AG04450 (cell line): ENCODE measurements at places on chromosomes 4 and X.

GRCh38 chrX:29726811-29727210, 488.6 kb upstream of the MAGEB2 start:
- DNase-seq, result no peak

DNA sequence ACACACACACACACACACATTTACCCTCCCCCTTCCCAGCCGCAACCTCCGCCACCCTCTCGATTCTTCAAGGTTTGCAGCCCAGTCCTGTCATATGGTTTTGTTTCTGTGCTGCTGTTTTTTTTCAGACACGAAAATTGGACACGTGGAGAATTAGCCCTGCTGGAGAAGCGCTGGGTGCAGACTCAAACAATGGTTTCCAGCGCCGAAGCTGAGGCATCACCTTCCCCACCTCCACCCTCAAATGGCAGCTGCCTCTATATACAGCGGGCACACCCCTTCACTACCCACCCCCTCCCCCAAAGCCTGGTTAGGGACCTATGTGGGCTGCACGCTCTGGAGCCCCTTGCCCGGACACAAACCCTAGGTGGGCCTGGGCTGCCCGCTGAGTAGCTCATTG, 87.9 kb downstream of the BCOR start:
- DNase-seq, result no peak

- no peak for DNase-seq
These were observed 1.2 kb downstream of the MSN start for GRCh38 chrX:65668377-65669310.

DNA sequence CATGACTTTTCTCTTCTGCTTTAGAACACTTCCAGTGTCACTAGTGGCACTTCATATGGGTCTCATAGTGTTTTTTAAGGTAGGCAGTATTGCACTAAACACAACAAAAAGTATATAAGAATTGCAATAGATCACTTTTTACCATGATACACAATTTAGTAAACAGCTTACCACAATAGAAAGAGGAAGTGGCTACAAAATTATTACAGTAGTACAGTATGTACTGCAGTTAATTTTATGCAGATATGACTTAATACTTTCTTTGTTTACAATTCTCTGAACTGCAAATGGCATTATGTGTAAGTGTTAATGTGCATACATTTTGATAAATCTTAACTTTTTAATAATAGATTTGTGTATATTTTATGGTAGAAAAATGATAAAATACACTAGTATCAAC, 157.3 kb downstream of the RRAGB start:
- DNase-seq, result no peak

DNA sequence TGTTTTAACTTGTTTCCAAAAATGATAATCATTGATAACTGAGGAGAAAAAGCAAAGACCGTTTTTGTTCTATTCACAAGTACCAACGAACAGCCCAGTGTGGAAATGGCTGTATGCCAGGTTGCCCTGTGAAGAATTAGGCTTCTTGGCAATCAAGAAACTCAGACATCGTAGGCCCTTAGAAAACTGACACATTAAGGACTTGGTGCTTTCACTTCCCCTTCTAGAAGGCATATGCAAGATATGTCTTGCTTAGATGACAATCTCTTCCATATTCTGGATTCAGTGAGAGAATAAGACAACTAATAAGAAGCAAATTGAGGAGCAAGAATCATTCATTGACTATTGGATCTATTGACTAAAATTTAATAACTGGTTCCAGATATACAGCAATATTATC, 56.6 kb downstream of the ANAPC10 start:
- DNase-seq, result no peak

- DNase-seq, result no peak
These were observed 9.6 kb downstream of the LRPAP1 start for GRCh38 chr4:3522651-3523050.

DNA sequence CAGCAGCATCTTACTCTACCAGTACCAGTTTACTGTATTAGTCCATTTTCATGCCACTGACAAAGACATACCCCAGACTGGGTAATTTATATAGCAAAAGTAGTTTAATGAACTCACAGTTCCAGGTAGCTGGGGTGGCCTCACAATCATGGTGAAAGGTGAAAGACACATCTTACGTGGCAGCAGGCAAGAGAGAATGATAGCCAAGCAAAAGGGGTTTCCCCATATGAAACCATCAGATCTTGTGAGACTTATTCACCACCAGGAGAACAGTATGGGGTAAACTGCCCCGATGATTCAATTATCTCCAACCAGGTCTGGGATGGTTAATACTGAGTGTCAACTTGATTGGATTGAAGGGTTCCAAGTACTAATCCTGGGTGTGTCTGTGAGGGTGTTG, 69.3 kb downstream of the YIPF6 start:
- no peak for DNase-seq

GRCh38 chr4:185217408-185217975, 8.1 kb downstream of the SNX25 start:
- no peak for DNase-seq

DNA sequence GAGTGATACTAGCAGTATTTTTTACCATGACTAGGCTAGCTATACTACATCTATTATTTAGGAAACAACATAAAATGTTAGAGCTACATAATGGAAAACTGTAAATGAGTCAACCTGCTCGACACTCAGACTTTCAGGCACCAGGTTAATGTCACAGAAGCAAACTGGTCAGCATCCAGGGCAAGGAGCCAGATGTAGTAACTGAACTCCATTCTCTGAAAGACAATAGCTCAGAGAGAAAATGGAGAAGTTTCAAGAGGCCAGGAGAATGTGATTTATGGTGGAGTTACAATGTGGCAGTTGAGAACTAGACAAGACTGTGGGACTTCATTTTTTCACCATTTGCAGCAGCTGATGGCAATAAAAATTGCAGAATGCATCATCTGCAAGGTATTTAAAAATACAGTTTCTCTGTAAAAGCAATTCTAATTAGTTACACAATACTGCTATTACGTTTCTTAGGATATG, 342.7 kb upstream of the PABPC4L start:
- no peak for DNase-seq

- DNase-seq, result no peak
These were observed 73.5 kb downstream of the GPAT3 start for GRCh38 chr4:83609365-83609764.

- DNase-seq, result no peak
These were observed 22.2 kb downstream of the PRDM8 start for GRCh38 chr4:80219301-80220025.

- peak; percentile 59 for DNase-seq
These were observed 69.2 kb upstream of the FAT1 start for GRCh38 chr4:186792728-186793366.

DNA sequence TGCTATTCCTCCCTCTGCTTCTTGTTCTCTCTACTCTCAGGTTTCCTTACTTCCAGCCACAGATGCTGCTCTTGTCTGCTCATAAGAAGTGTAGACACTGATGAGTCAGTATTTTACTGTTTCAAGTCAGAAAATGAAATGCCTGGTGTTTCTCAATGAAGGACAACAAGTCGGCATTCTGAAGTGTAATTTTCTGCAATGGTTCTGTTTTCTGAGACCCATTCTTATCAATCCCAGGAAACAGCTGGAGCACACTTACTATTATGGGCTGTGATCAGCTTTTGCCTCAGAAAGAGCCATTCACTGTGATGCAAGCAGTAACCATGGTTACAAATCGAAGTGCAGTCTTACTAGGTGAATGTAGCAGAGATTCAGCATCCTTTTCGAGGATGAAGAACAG, 42.0 kb downstream of the SLC4A4 start:
- DNase-seq, result peak; percentile 13

DNA sequence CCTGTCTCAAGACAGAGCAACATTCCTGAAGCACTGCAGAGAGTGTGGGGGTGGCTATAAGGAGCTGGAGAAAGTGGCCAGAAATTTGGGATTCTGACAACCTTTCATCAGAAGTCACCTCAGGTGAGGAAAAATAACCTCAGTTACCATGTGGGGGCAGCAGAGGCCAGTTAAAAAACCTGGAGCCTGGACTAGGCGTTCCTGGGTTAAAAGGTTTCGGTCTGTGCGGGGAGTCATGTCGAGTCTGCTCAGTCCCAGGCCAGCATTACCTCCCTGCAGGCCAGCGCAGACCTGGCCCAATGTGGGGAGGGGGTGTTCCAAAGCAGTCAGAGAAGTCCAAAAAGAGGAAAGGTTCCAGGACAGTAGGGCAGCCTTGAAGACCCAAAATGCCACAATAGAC, 10.9 kb upstream of the NALF2 start:
- no peak for DNase-seq

DNA sequence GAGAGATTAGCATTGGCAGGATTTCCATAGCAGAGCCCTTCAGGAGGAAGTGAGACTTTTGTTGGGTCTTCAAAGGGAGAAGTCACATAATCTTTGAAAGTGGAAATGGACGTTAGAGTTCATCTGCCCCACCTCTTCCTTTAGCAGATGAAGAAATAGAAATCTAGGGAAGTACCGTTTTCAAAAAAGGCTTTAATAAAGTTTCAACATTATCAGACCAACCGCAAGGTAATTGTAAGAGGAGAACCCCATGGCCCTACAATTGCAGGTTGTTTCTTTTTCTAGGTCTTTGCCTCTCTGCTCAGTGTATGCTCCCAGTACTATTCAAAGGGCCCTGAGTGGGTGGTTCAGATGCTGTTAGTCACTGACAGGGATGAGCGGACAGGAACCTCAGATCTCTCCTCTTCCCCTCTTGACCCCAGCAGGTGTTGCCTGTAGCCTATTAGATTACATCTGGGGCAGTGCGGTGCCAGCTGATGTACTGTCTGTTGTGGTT, 48.6 kb upstream of the AP1S2 start:
- no peak for DNase-seq

DNA sequence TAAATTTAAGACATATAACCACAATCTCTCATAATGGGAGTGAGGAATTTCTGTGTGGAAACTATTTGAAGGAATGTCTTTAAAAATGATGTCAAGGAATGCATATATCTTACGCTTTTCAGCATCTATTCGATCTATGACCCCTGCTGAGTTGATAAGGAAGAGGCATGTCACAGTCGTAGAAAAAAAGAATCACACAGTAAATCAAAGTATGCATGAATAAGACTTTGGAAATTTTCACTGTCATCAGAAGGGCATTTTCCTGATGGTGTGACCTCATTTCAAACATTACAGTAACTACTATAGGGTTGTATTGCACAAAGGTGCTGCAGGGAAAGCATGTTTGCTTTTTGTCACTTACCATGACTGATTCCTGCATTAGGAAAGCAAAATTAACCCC, 41.5 kb downstream of the REELD1 start:
- peak; percentile 15 for DNase-seq

DNA sequence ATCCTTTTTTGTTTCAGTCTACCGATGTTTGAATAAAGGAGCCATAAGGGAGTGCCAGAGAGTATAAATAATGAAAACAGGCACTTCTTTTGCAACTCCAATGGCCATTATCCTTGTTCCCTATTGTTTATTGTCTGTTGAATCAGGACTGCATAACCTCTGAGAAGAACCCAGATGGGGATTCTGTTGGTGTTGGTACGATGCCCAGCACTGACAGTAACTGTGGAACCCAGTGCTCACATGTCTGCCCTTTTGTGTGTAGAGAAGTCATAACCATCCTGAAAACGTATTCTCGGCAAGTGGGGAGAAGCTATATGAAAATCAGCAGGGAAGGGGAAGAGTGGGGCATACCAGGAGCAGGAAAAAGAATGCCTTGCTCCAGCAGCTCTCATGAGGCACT, 195.1 kb upstream of the EDNRA start:
- no peak for DNase-seq

- no peak for DNase-seq
These were observed 17.0 kb upstream of the NELFA start for GRCh38 chr4:2025817-2026216.

DNA sequence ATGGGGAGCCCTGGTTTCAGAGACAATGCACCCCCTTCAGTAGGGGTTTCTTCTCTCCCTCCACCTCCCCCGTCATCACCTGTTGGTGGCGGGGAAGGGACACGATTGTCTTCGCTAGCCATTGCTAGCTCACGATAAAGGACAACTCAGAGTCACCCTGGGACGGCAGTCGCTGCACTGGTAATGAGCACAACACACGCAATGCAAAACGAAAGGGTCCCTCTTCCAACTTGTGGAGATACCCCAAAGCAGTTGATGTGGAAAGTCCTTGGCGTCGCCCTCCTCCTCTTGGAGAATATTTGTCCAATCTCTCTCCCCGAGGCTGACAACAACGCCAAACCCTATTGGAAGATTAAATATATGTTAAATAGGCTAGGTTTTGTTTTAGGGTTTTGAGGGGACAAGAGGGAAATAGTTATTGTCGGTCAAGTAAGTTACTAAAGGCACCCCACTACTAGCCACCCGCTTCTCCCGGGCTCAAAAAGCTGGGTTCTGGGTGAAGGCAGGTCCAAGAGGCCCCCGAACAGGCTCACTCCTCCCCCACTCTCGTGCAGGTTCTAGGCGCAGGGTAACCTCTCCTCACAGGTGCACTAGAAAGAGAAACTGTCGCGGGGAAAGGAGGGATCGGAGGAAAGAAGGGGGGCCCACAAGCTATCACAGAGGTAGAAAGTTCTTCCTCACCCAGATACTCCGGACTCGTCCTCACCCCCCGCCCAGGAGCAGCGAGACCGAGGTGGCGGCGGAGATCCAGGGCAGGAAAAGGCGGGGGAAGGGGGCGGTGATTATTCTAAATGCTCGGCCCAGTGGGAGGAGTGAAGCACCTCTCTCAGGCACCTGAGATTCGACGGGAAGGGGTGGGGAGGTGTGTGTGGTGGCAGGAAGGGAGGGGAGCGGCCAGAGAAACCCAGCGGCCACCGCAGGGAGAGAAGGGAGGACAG, at the start of gene LRBA:
TSS of gene LRBA (minus strand) at position 764 of the 938 bp plus-strand sequence. CDS start at position 122, 642 bp downstream.
- no peak for DNase-seq

GRCh38 chrX:3599802-3600430, 113.5 kb downstream of the PRKX start:
- no peak for DNase-seq

DNA sequence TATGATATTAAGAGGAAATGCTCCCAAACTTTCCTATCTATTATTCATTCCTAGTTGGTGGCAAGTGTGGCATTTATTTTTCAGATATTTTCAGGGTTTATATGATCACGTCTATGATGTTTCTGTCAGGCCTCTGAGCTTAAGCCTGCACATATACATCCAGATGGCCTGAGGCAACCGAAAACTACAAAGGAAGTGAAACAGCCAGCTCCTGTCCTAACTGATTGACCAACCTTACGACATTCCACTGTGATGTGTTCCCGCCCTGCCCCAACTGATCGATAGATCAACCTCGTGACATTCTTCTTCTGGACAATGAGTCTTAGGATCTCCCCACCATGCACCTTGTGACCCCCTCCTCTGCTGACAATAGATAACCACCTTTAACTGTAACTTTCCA, 67.6 kb upstream of the CTSO start:
- DNase-seq, result no peak

GRCh38 chr4:165721815-165722214, 151.2 kb upstream of the TLL1 start:
- no peak for DNase-seq

DNA sequence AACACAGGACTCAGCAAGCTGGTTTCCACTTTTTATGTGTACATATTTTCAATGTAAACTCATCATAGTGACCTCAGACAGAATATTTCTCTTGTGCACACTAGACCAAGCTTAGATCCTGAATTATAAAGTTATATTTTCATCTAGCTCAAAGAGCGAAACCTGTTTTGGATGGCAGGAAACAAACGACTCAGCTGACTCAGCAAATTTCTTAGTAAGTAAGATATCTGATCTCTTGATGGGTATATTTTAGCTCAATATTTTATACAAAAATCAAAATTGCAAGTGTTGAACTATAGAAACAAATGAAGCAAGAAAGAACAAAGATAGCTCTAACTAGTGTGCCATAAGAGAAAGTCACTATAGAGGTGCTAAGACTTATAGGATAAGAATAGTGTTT, 1114.5 kb downstream of the STPG2 start:
- no peak for DNase-seq
